ENCODE measurements at places on chromosomes 7 and 10.

- no peak for DNase-seq
Observed at GRCh38 chr7:25857376-25858067, 294.5 kb upstream of the NFE2L3 start.

- DNase-seq: no peak
Observed at GRCh38 chr7:71595176-71595575, 463.2 kb downstream of the GALNT17 start.

DNA sequence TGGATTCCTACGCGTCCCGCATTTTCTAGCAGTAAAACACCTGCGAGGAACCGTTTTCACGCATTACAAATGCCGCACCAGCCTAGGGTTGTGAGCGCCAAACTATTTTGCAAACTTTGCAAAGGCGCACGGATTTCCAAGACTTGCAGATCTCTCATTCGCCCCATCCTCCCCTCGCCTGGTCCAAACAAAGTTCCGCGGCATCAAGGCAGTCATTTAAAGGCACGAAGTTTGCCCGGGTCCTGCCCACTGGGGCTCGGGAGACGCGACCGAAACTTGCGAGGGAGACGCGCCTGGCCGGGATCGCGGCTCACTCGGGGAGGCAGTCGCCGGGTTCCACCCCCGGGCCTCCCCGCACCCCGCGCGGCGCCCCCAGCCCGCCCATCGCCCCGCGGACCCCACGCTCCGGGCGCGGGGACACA lies 613 bp downstream of the USP6NL start:
- no peak for DNase-seq

GRCh38 chr7:64114791-64115190 lies 69.6 kb downstream of the ZNF727 start:
- DNase-seq: no peak

DNA sequence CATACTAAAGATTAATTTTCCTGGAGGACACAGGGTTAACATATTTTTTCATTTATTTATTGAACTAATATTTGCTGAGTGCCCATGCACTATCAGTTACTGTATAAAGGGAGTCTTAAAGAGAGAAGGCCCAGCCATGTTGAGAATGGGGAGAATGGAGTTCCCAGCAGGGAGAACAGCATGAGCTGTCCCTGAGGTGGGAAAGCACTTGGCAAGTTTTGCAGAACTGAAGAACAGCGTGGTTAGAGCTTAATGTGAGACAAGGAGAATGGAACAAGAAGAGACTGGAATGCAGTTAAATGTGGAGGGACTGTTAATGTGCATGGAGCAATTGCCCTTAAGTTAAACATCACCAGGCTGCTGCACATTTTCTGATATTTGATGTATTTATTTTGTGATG lies 435.4 kb downstream of the SUGCT start:
- no peak for DNase-seq

GRCh38 chr7:77258593-77258992 lies 59.0 kb upstream of the FGL2 start:
- DNase-seq: no peak

GRCh38 chr10:69952821-69953221 lies 99.8 kb upstream of the MACROH2A2 start:
- no peak for DNase-seq

DNA sequence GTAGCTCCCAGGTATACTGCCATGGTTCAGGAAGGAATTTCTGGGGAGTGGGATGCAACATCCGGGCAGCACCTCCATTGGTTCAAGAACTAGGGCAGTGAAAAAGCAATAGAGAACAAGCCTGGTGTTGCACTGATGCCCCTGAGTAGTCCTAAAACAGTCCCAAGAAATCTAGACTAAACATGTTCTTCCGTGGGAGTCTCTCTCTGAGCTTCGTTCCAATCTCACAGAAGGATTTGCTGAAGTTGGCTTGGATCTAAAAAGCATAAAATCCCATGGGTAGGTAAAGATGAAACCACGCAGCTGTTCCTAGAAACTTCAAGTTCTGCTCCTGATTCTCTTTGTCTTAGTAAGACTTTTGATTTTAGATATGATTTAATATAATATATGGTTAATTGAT lies 154.5 kb downstream of the PLXDC2 start:
- DNase-seq: no peak

- no peak for DNase-seq
Observed at GRCh38 chr7:139068544-139069399, 32.9 kb upstream of the ZC3HAV1L start.

DNA sequence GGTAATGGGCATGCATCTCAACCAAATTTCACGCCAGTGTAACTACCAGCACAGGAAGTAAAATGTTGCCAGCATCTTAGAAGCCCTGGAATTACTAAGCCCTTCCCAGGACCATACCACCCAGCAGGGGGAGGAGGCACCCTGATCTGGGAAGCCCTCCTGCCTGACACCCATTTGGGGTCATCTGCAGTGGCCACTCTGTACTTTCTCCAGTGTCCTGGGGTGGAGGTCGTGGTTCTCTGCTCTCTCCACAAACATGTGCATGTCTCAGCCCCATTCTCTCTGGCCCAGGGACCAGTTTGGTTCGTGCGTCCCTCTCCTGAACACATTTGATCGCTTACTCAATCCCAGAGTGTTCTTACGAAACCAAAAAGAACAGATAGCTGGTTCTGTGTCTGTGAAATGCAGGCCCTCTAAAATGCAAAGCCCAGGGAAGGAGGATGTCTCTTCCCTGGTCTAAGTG lies 9.4 kb upstream of the LRRC27 start:
- no peak for DNase-seq

DNA sequence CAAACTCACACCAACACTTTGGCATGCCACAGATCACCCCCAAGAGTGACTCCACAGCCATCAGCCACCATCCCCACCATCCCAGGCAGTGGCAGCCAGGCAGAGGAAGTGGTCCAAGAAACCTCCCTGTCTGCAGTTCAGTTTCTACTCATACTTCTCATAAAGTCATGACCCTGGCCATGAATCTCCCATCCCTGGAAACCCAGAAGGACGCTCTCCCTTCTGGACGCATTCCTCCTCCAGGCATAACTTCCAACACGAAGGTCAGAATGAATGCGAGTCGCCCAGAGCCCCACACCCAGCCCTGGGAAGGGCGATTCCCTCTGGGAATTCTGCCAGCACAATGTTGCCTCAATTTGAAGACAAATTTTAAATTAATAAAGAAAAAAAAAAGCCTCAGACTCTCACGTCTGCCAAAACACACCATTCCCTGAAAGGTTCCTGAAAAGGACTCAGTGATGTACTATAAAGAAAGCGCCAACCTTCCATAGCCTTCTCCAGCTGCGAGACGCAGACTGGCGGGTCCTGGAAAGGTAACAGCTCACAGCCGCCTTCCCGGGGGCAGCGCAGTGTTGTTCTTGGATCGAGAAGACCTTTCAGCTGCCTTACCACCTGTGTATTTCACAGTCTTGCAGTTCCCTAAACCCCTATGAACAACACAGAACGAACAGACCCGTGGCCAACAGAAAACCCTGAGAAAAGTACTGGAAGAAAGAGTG lies 307.6 kb downstream of the FRMD4A start:
- no peak for DNase-seq

DNA sequence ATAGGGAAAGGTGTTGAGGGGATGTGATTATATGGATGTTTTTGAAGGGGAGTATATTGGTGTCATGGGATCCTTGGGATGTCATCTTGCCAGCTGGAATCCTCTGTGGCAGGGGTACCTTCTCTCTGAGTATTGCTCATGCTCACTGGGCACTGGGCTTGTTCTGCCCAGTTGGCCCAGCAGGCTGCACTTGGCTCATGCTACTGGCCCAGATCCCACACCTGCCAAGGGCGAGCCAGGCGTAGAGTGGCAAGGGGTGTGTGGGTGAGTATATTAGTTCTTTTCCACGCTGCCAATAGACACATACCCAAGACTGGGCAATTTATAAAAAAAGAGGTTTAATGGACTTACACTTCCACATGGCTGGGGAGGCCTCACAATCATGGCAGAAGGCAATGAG lies 311.9 kb downstream of the AUTS2 start:
- no peak for DNase-seq

DNA sequence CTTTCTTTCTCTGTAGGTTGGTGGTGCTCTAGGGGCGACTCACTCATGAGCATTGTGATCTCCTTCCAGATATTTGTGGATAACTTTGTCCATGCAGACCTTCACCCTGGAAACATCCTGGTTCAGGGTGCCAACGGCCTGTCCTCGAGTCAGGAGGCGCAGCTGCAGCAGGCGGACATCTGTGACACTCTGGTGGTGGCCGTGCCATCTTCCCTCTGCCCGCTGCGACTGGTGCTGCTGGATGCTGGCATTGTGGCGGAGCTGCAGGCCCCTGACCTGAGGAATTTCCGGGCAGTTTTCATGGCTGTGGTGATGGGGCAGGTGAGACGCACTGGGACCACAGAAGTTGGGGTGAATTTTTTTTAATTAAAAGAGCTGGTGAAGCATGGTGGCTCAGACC lies 9.6 kb upstream of the NDUFB2 start:
- no peak for DNase-seq

DNA sequence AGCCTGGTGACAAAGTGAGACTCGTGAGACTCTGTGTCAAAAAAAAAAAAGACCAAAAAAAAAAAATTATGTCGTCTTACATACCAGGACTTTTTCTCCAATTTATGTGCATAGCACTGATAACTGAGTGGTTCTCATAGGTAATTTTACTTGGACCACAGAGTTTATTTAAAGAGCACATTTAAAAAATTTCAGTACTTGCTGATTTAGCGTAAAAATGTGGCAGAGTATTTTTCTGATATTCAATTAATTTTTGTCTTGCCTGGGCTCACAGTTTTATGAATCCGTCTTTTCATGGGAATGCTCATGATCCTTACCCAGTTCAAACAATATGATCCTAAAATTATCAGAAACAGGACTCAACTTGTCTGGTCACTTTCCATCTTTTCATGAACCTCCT lies 151.0 kb upstream of the ZNF92 start:
- no peak for DNase-seq

- no peak for DNase-seq
Observed at GRCh38 chr10:103587073-103587472, 93.6 kb downstream of the NEURL1 start.

- no peak for DNase-seq
Observed at GRCh38 chr7:123748171-123748733, 551 bp downstream of the WASL start.

DNA sequence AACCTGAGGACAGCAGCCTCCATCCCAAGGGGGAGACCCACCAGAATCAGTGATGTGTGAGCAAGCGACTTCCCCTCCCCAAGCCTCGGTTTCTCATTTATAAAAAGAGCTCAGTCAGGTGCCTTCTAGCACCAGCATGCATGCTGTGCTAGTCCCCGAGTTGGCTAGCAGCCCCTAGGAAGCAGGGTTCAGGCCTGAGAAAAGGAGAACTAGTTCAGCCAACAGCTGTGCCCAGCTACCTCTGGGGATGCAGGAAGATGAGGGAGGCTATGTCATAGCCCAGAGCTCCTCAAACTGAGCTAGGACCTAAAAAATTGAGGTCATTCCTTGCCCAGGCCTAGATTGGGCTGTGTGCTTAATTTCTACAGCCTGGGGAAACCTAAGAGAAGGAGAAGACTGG lies 13.7 kb downstream of the DRGX start:
- no peak for DNase-seq

DNA sequence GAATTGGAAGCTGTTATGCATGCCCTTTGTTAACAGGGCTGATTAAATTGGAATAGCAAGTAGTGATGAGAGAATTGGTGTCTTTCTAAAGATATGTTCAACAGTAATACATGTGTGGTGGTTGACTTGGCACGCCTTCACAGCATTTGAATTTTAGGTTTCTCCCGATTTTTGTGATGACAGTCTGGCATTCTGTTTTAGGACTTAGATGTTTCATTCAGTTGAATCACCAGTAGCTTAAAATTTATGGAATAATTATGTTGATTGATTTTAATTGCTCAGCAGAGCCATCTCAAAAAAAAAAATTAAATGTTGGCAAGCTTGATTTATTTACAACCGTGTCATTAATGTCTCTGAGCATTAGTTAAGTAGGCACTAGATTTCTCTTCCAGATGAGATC lies 219.7 kb downstream of the CSTF2T start:
- no peak for DNase-seq

DNA sequence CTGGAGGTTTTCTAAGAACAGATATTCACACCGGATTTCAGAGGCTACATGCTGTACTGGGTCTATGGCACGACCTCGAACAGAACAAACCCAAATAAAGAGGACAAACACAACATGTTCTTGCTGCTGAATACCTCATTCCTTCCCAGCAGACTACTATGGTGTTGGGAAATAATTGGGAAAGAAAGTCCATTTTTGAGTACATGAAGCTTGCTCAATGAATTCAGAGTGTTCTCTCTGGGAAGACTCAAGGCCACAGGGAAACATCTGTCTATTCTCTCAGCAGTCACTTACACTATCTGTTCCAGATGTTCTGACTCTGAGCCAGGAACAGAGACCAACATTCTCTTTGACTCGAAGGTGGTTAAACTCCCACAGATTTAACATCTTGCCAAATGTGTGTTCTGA lies 30.9 kb downstream of the LAMB1 start:
- no peak for DNase-seq

DNA sequence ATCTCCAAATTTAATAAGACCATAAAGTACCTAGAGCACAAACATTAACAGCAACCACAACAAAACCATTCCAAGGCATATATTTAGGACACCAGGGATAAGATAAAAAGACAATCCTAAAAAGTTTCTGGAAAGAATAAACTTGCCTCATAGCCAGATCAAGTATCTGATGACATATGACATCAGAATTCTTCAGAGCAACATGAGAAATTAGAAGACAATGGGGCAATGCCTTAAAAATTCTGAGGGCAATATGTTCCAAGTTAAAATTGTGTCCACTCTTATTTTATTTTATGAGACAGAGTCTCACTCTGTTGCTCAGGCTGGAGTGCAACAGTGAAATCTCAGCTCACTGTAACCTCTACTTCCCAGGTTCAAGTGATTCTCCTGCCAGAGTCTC lies 2.8 kb downstream of the EFCAB10 start:
- DNase-seq: no peak

GRCh38 chr10:62234077-62234605 lies 34.5 kb downstream of the RTKN2 start:
- DNase-seq: no peak

- DNase-seq: no peak
Observed at GRCh38 chr10:24998044-24998443, 17.9 kb downstream of the ENKUR start.

DNA sequence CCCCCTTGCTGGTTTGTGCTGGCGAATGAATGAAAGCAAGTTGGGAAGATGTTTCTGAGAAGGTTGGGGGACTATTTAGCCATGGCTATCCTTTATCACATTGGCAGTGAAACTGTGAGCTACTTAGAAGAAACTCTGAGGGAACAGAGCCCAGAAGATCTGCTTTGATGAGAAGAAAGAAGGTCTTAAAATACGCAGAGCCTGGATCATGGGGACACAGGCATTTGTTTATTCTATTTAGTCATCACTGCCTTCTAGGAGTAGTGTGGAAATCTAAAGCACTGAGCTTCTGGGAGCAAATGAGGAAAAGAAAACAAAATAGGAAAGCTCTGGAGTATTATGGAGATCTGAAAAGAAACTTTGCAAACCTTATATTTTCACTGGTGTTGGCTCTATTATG lies 28.5 kb downstream of the CPED1 start:
- no peak for DNase-seq

GRCh38 chr7:30285067-30285535 lies 704 bp downstream of the ZNRF2 start:
- peak; percentile 5 for DNase-seq

Measured in activated T-helper 1 cell treated with anti-CD3 and anti-CD28 coated beads, Interleukin-2, amount 50 U/mL, for 16 hours (primary cell).